ENCODE measurements at places on chromosomes 1 and 21.

DNA sequence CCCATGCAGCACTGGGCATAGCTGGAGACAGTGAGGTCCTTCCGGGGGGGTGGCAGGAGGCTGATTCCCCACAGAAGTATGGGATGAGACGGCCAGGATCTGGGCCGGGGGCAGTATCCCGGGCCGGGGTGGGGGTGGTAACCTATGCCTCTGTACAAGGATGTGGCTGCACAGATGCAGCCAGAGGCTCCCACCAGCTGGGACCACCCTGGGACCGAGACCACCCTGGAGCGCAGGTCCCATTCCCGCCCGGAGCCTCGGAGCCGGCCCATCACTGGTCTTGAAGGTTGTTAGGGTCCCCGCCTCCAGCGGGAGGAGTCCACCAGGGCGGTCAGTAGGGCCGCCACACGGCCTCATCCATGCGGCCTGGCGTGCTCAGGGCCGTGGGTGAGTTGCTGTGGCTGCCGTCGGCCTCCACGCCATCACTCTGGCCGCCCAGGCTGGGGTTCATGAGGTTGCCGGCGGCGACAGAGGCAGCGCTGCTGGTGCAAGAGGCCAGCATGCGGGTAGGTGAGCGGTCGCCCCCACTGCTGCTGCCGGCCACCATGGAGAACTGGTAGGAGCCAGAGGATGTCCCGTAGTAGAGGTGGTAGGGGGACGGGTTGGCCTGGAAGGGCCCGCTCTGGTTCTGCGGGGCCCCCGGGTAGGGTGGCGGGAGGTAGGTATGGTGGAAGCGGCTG is 28.1 kb downstream of the RUNX3 start:
- DNase-seq = no peak

DNA sequence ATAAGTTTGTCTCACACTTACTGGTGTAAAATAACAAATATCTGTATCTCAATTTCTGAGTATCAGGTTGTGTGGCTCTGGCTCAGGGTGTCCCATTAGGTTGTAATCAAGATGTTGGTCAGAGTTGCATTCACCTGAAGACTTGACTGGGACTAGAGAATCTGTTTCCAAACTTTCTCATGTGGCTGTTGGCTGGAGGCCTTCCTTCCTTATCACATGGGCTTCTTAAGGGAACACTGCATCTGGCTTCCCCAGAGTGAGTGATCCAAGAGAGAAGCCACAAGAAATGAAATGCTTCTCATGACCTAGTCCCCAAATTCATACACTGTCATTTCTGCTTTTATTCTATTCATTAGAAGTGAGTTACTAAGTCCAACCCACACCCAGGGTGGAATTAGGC is 568.4 kb upstream of the CAMK1G start:
- DNase-seq = no peak

- no peak for DNase-seq
Observed at GRCh38 chr1:193115629-193116227, 6.1 kb upstream of the CDC73 start.

- DNase-seq = no peak
Observed at GRCh38 chr1:3588395-3588794, 22.9 kb downstream of the MEGF6 start.

- DNase-seq = peak; percentile 20
Observed at GRCh38 chr1:173190101-173190936, 16.8 kb downstream of the TNFSF4 start.

GRCh38 chr1:209653915-209654351 is 1.7 kb upstream of the LAMB3 start:
- DNase-seq = no peak

GRCh38 chr1:63651161-63651701 is 58.0 kb downstream of the PGM1 start:
- no peak for DNase-seq

- peak; percentile 3 for DNase-seq
Observed at GRCh38 chr1:73034271-73034670, 751.9 kb upstream of the NEGR1 start.

DNA sequence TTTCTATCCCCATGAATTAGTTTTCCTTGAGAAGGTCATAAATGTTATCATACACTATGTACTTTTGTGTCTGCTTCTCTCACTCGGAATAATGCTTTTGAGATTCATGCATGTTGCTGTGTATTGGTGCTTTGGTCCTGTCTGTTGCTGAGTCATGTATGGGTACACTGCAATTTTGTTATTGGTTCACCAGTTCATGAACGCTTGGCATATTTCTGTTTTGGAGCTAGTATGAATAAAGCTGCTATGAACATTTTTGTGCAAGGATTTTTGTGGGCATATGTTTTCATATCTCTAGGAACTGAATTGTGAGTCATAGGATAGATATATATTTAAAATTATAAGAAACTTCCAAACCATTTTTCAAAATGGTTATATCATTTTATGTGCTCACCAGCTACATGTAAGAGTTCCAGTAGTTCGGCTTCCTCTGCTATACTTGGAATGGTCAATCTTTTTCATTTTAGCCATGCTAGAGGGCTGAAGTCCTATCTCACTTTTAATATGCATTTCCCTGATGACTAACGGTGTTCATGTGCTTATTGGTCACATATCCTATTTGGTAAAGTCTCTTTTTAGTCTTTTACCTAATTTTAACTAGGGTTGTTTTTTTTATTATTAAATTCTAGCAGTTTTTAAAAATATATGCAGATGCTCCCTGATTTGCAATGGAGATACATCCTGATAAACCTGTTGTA is 38.2 kb downstream of the ETS2 start:
- DNase-seq = no peak

- DNase-seq = no peak
Observed at GRCh38 chr1:155197901-155198546, 9.7 kb downstream of the THBS3 start.

DNA sequence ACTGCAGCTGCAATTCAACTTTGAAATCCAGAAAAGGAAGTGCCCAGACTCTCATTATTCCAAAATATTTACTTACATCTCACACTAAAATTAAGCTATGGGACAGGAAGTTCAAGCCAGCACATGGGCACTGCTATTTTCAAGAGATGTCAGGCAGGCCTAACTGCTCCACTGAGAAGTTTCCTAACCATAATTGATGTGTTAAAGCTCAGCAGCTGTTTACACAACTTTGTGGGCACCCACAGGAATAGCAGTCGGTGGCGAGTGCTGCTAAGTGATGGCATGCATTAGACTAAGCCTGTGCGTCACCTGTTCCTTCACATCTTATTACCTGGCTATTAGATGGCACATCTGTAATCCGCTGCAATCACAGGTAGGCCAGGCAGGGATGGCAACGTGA is 303.3 kb upstream of the DAB1 start:
- DNase-seq = no peak

Measured in iPS-NIHi11 (cell line).